ENCODE measurements at places on chromosomes 2 and 18.

DNA sequence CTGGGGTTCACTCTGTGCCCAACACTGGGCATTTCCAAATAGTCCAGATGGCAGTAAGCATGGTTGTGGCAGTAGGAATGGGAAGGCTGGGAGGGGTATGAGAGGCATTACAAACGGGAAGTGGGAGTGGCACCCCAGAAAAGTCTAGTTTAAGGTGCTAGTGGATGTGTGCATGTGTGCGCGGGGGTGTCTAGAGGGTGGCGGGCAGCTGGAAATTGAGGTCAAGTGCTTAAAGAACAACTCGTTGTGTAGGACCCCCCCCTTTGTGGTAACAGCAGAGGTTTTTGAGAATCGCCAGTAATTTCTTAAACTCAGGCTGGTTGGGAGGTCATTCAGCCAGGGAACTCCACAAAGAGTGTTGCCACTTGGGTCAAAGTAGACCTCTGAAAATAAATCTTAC, 69.9 kb downstream of the RHBDD1 start:
- no peak for DNase-seq

DNA sequence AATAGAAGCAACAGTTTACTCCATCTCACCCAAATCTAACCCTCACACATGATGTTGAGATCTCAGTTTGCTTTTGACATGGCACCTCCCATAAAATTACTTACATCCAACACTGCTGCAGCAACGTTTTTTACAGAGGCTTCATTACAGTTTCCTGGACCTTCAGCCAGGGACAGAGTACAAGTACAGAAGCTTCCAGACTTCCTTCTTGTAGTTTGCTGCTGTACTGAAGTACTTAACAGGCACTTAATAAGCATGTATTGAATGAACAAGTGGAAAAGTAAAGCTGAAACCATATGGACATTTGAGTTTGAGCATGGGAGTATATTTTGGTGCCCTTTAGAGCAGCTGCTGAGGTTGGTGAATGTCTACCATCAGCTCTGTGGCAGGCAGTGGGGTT, 514.2 kb downstream of the PTPRM start:
- DNase-seq, result no peak

DNA sequence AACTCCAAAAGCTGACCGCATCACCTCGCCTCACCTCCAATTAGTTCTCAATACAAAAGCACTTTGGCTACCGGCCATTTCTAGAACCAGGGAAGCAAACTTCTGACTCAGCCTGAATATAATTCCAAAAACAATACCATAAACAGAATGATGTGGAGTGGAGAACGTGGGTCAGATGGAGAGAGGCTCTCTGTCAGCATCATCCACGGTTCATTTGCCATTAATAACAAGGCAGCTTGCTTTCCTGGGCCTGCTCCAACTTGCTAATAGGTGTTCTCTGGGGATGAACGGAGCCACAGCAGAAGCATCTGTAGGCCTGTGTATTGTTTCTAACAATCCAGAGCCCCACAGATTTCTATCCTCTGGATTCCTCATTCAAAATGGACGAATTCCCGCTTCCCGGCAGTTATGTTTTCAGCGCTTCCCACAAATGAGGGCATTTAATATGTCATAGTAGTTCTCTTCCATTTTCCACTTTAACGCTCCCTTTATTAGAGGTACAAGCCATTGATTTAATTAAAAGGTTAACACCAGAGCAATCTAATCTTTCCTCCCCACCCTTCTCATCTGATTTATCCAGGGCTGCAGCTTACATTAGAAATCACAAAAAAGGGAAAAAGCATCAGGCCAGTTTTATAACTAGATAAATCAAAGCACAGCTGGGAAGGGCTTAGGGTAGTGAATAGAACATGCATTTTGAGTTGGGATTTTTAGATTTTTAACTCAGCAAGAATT, 23.2 kb upstream of the CNTNAP5 start:
- no peak for DNase-seq

- DNase-seq, result no peak
Measured at GRCh38 chr2:101580528-101580927, 105.6 kb upstream of the RFX8 start.
